NK-92 treated with Interleukin-12 subunit alpha and Interleukin-12 subunit beta, amount 100 ng/mL, for 24 hours (cell line): ENCODE measurements at places on chromosomes 11 and 22.

- no peak for DNase-seq
Measured at GRCh38 chr11:56885854-56886253, 102.9 kb upstream of the OR5AK2 start.

DNA sequence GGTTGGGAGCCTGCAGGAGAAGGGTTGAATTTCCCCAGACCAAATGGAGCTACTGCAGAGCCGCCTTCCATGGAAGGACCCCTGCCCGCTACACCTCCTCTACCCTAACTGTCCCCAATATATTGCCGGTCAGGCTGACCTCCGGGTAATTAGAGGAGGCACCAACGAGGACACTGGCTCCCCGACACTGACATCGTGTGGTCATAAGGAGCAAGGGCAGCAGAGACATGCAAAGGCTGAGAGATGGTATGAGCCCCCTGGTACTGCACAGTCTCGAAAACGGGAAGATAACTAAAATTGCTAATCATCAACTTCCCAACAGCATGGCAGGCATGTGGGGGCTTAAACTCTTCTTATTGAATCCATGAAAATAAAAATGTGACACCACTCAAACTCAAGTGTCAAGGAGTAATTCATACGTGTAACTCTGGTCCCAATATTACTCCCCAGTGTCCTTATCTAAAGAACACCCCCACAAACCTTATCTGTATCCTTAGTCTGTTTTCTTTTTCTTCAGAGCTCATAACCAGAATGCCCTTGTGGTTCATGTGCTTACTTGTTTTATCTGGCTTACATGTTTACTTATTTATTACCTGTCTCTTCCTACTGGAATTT is 4.4 kb downstream of the CAVIN3 start:
- DNase-seq, result no peak

DNA sequence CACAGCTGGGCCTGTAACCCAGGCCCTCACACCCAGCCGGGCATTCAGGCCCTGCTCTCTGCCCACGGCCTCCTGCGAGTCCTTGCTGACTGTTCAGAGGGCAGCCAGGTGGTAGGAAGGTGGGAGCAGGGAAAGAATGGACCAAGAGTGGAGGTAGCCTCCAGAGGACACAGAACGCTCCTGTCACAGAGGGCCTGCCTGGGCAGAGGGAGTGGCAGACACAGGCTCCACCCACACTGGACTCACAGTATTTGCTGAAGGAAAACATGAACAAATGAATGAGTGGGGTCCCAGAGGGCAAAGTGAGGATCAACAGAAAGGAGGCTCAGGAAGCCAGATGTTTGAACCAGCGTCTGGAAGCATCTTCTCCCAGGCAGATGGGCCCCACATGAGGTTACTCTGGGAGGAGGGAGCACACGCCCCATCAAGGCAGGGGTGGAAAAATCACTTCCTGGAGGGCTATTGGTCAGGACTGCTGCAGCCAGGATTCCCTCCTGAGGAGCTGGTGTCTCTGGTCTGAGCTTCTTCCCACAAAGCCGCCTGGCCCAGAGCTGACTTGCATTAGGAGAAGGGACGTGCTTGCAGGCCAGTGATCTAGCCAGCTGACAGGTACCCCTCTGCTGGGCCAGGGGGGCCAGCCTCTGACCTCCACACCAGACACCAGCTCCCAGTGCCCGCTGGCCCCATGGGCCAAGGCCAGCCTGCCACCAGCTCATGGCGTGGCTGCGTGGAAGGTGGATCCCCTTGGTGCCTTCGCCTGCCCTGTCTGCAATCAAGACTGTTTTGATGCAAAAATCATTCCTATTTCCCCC is 84.0 kb downstream of the THAP12 start:
- no peak for DNase-seq

DNA sequence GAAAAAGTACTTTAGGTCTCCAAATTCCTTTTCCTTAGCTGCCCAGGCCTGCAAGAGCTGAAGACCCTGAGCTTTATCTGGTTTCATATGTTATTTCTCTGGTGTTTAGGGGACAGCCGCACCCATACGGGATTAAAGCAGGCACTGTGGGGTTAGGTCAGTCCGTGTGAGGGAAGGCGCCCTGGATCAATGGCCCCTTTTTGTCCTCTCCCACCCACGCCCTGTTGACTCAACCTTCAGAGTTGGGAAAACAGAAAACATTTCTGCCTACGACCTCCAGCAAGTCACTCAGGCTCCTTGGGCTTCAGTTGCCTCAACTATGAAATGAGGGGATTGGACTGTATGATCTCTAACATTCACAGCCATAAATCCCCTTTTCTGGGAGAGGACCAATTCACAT is 55.2 kb upstream of the BARX2 start:
- no peak for DNase-seq

DNA sequence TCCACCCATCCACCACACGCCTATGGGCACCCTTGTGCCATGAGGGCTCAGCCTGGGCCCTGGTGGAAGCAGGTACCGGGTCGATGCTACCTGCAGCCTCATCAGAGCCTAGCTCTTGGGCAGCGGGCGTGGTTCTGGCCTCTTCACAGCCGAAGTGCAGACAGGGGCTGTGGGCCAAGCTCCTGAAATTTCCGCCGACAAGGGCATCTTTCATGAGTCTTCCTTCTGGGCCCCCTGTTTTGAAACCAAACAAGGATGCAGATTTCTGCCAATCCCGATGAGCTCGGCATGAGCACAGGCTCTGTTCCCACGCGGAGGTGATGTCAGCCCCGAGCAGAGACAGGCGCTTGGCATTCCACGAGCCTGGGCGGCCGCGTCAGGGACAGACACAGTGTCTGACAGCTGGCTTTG is 22.6 kb upstream of the MGAT3 start:
- no peak for DNase-seq
